Uterus (tissue), 4 donors: ENCODE measurements at places on chromosomes 1 and 21. TPM values are rescaled to one million over a fixed set of nuclear protein-coding genes. Genes with fewer than 3 reads are reported as not detected.
A peak's percentile ranks its signal among the peaks of the same experiment; 100 is the strongest.

GRCh38 chr1:43441166-43441893, 12.4 kb downstream of the HYI start:
- peak; percentile 10 for DNase-seq

IL12RB2 gene
- 0.64 TPM for total RNA-seq

DNA sequence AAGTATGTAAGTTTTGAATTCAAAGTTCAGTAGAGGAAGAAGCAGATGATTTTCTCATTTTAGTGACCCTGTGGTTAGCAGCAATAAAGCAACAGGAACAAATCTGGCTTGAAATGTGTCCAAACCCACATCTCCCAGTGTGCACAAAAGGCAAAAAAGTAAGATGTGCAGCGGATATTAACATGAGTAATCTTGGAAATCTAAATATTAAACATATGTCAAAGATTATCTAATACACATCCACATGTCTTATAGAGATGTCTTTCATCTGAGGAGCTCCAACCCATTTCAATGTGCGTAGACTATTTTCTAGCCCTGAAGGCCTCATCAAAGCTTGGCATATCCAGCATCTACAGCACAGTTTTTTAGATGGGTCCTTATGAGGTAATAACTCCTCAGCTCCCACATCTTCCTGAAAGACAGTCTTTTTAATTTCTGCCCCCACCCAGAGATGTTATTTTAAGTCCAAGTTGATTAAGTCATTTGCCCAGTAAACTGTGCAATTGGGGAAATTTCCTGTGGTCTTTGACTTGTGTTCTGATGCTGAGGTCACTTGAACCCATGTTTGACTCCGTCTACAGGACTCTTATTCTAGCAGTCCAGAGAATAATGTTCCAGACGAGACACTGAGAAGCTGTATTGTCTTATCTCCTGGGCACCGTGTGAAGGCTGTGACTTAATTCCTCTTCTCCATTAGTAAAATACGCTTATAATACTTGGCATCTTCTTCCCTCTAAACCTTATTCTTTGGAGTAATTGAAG, 73.7 kb downstream of the LMO4 start:
- DNase-seq = no peak

DNA sequence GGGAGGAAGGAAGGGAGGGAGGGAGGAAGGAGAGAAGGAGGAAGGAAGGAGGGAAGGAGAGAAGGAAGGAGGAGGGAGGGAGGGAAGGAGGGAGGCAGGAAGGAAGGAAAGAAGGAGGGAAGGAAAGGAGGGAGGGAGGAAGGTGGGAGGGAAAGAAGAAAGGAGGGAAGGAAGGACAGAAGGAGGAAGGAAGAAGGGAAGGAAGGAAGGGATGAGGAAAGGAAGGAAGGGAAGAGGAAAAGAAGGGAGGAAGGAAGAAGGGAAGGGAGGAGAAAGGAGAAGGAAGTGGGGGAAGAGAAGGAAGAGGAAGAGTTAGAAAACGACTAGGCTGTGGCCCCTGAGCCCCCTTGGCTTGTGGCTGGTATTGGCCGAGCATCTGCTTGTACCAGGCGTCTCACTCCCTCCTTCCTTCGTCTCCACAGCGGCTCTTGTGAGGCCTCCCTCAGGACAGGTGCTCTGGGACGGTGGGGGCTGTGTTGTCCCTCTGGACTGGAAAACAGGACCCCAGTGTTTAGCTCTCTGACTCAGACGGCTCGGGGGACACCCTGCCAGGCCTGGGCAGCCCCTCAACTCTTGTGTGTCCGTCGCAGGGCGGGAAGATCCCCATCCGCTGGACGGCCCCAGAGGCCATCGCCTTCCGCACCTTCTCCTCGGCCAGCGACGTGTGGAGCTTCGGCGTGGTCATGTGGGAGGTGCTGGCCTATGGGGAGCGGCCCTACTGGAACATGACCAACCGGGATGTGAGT, 36.2 kb upstream of the C1QA start:
- DNase-seq = no peak

- no peak for DNase-seq
These were observed 14.1 kb downstream of the DYRK3 start for GRCh38 chr1:206649261-206649921.

NEK2 gene
- not detected for total RNA-seq

DCST2 gene
- total RNA-seq = 1.6 TPM
